ENCODE measurements at places on chromosomes 3 and 15.

GRCh38 chr3:106745344-106746168, 631.7 kb upstream of the CCDC54 start:
- no peak overlapping the region for H3K4me3 ChIP-seq
- H3K27me3 ChIP-seq, result no peaks in the 10 kb centered on the region
- no peaks in the 10 kb centered on the region for H3K4me1 ChIP-seq
- H3K27ac ChIP-seq, result no peak overlapping the region

- H3K4me3 ChIP-seq, result no peak overlapping the region
- no peaks in the 10 kb centered on the region for H3K27me3 ChIP-seq
- no peak overlapping the region for H3K27ac ChIP-seq
- H3K36me3 ChIP-seq, result no peaks in the 10 kb centered on the region
Measured at GRCh38 chr3:173841334-173841733, 443.8 kb downstream of the NLGN1 start.

DNA sequence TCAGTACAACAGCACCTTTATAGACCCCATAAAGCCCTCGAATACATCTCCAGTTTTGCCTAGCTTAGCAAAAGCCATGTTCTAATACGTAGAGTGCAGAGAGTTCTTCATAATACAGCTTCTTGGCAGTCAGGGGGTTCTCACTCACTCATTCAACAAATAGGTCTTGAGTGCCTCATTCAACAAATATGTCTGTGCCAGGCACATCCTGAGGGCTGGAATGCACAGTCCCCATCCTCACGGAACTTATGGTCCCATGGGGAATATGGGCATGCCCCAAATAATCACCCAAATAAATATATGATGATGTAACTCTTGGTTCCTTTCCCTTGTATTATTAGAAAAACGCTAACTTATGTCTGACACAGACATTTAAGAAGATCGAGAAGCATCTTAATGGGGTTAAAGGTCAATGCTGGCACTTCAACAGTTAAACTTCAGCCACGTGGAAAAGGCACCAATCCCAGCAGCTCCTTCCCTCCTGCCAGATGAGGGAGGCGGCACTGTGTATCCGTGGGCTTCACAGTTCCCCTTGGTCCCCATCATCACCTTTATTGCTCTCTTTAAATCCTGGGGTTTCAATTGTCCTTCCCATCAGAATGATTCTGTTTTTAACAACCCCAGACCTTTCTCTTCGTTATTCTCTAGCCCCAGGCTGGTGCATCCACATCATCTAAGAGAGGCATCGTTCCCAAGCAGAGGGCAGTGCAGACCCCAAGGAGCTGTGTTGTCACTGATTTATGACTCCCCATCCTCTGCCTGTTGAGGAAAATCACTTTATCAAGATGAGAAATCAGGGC, 18.9 kb upstream of the SEMA5B start:
- DNase-seq, result no peak
- H3K4me1 ChIP-seq, result no peaks in the 10 kb centered on the region
- H3K4me3 ChIP-seq, result no peak overlapping the region
- no peak overlapping the region for H3K27ac ChIP-seq

GRCh38 chr15:56194035-56194434, 49.6 kb downstream of the RFX7 start:
- no peaks in the 10 kb centered on the region for H3K4me1 ChIP-seq
- no peak overlapping the region for H3K27ac ChIP-seq
- H3K36me3 ChIP-seq, result peaks cover 53% of the 10 kb centered on the region

GRCh38 chr3:157159037-157159761, 748 bp downstream of the CCNL1 start:
- H3K4me1 ChIP-seq, result peaks cover 6% of the 10 kb centered on the region
- peak overlapping the region; percentile 97 for H3K4me3 ChIP-seq

DNA sequence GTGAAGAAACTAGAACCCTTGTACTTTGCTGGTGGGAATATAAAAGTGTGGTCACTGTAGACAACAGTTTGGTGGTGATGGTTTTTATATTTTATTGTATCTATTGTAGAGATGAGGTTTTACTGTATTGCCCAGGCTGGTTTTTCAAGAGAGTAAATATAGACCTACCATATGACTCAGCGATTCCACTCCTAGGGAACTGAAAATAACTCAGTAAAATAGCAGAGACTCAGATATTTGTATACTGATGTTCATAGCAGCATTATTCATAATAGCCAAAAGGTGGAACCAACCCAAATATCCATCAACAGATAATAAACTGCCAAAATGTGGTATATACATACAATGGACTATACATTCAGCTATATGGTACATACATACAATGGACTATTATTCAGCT, 68.8 kb upstream of the IL12A start:
- H3K4me3 ChIP-seq, result no peak overlapping the region
- H3K36me3 ChIP-seq, result no peaks in the 10 kb centered on the region
- H3K4me1 ChIP-seq, result peaks cover 2% of the 10 kb centered on the region
- H3K27me3 ChIP-seq, result peaks cover 3% of the 10 kb centered on the region
- DNase-seq, result no peak

GRCh38 chr15:29222129-29222853, 47.3 kb downstream of the NSMCE3 start:
- H3K27ac ChIP-seq, result no peak overlapping the region
- peaks cover 5% of the 10 kb centered on the region for H3K4me1 ChIP-seq
- H3K36me3 ChIP-seq, result no peaks in the 10 kb centered on the region
- no peak for DNase-seq
- no peak overlapping the region for H3K4me3 ChIP-seq
- no peaks in the 10 kb centered on the region for H3K27me3 ChIP-seq

GRCh38 chr3:8555725-8556472, 54.3 kb downstream of the LMCD1 start:
- no peak for DNase-seq
- H3K4me1 ChIP-seq, result peaks cover 22% of the 10 kb centered on the region
- H3K27ac ChIP-seq, result no peak overlapping the region
- no peaks in the 10 kb centered on the region for H3K36me3 ChIP-seq
- H3K27me3 ChIP-seq, result no peaks in the 10 kb centered on the region

- no peak overlapping the region for H3K27ac ChIP-seq
- H3K4me1 ChIP-seq, result peaks cover 2% of the 10 kb centered on the region
- no peaks in the 10 kb centered on the region for H3K27me3 ChIP-seq
- H3K4me3 ChIP-seq, result no peak overlapping the region
Measured at GRCh38 chr3:165852191-165852590, 15.0 kb upstream of the BCHE start.

DNA sequence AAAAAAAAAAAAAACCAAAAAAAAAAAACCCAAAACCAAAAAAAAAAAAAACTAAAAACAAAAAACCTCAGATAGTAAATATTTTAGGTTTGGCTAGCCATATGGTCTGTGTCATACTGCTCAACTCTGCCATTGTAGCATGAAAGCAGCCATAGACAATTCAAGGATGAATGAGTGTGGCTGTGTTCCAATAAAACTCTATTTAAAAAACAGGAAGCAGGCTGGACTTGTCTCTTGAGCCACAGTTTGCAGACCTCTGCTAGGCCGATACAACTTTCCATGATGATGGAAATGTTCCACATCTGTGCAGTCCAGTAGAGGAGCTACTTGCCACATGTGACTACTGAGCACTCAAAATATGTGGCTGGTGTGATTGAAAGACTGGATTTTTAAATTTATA, 11.1 kb downstream of the EFCAB12 start:
- no peaks in the 10 kb centered on the region for H3K27me3 ChIP-seq
- H3K4me1 ChIP-seq, result no peaks in the 10 kb centered on the region
- H3K4me3 ChIP-seq, result no peak overlapping the region
- DNase-seq, result no peak

DNA sequence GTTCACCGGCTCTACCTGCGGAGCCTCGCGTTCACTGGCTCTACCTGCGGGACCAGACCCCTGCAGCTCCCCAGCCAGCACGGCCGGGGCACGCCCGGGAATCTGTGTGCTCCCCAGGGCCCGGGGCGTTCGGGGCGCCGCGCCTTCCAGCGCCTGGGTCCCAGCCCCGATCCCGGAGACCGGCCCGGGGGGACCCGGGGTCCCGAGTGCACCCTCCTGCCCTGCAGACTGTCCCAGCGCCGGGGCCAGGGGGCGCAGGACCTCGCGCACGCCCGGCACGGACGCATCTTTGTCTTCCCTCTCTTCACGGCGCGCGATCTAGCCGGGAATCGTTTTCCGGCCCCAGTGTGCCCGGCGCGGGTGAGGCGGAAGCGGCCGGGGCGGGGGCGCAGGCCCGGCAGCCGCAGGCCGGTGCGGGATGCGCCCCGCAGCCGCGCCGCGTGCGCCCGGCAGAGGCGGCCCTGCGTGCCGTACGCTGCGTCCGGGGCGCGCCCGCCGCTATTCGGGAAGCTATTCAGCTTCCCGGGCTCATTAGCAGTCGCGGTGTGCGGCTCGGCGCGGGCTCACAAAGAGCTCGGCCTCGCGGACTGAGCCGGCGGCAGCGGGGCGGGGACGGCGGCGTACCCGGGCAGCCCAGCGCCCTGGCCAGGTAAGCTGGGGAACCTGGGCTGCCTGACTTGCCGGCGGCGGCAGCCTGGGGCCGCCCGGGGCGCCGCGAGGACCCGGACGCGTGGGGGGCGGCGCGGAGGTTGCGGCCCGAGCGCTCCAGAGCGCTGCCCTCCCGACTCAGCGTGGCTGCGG, at the start of gene APBA2:
Gene APBA2 (plus strand): TSS at position 345 of the 801 bp plus-strand sequence. CDS start 167,911 bp downstream, outside the sequence.
- H3K4me1 ChIP-seq, result peaks cover 19% of the 10 kb centered on the region
- no peak within 1 kb of the TSS for H3K27ac ChIP-seq
- DNase-seq, result no peak
- no peaks in the 10 kb centered on the region for H3K27me3 ChIP-seq
- H3K36me3 ChIP-seq, result no peaks in the 10 kb centered on the region

DNA sequence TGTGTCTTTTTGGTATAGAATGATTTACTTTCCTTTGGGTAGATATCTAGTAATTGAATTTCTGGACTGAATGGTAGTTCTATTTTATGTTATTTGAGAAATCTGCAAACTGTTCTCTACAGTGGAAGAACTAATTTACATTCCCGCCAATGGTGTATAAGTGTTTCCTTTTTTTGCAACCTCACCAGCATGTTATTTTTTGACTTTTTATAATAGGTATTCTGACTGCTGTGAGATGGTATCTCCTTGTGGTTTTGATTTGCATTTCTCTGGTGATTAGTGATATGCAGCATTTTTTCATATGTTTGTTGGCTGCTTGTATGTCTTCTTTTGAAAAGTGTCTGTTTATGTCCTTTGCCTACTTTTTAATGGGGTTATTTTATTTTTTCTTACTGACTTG, 607.2 kb downstream of the OTOL1 start:
- H3K36me3 ChIP-seq, result no peaks in the 10 kb centered on the region
- H3K4me1 ChIP-seq, result no peaks in the 10 kb centered on the region
- H3K27ac ChIP-seq, result no peak overlapping the region

GRCh38 chr3:79016587-79017376, 751.0 kb downstream of the ROBO1 start:
- no peak overlapping the region for H3K27ac ChIP-seq
- peak overlapping the region; percentile 81 for H3K4me3 ChIP-seq
- no peak for DNase-seq
- H3K27me3 ChIP-seq, result no peaks in the 10 kb centered on the region

GRCh38 chr3:180563406-180563805, 38.6 kb upstream of the TTC14 start:
- H3K27ac ChIP-seq, result no peak overlapping the region
- no peaks in the 10 kb centered on the region for H3K36me3 ChIP-seq
- H3K27me3 ChIP-seq, result no peaks in the 10 kb centered on the region
- H3K4me3 ChIP-seq, result no peak overlapping the region

GRCh38 chr3:179860275-179861107, 176.2 kb downstream of the PEX5L start:
- no peaks in the 10 kb centered on the region for H3K4me1 ChIP-seq
- H3K27me3 ChIP-seq, result no peaks in the 10 kb centered on the region
- H3K27ac ChIP-seq, result no peak overlapping the region
- DNase-seq, result no peak

Measured in neuronal stem cell (in vitro differentiated cells).